ENCODE measurements at places on chromosomes 2 and 18.
A peak's percentile ranks its signal among the peaks of the same experiment; 100 is the strongest.

GRCh38 chr18:78799382-78800089 is 180.1 kb upstream of the SALL3 start:
- no peak for DNase-seq

GRCh38 chr2:127658641-127659407 is 12.9 kb downstream of the GPR17 start:
- no peak for DNase-seq

DNA sequence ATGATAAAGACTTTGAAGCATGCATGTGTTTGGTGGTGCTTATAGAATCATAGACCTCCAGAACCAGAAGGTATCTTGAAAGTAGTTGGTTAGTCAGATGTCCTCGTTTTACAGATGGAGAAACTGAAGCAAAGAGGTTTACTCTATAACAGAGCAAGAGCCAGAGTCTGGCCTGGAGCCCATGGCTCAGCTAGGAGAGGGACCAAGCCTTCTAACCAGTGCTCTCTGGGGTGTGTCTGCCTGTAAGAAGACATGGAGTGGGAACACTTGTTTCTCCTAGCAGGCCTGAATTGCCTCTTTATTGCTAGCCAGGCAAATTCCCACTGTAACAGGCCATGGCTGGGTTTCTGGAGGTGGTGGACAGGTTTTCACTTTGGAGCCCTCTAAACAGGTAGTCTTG is 67.9 kb downstream of the CD8B2 start:
- no peak for DNase-seq

DNA sequence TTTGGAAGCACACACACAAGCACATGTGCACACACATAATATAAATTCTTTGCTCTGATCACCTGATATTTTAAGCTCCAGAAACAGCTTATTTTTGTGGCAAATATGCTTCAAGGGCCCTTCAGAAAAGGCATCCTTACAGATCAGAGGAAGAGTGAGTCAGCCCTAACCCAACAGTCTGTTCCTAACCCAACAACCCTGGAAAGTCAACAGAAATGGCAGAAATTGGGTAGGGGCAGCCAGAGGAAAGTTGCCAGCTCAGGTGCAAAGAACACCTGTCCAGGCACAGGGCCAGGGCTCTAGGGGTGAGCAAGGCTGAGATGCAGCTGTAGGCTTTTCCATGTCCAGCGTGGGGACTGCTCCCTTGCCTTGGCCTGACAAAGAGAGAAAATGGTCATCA is 6.4 kb upstream of the NCKAP5 start:
- no peak for DNase-seq

GRCh38 chr2:229660951-229661350 is 53.4 kb downstream of the DNER start:
- DNase-seq, result no peak

- no peak for DNase-seq
Observed at GRCh38 chr2:134365356-134365755, 111.5 kb downstream of the MGAT5 start.

GRCh38 chr2:1231466-1232063 is 181.7 kb upstream of the TPO start:
- DNase-seq, result no peak

DNA sequence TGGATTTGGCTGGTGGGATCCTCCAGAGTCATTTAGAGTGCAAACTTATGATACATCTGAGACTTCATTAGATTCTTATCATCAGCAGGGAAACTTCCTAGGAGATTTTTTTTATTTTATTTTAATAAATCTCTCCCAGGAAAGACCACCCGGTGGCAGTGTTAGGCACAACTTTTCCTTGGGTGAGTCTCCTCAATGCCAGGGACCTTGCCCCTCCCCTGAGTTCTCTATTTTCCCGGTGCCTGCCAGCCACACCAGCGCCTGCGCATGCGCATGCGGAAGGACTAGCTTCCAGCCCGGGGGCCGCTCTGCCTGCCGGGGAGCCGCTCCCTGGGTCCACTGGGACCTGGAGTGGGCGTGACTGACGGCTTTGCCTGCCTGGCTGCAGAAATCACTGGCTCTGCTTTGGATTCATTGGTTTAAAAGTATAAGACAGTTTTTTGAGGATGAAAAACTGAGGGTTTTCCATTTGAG is 86.6 kb downstream of the TMEM182 start:
- DNase-seq, result peak; percentile 79

DNA sequence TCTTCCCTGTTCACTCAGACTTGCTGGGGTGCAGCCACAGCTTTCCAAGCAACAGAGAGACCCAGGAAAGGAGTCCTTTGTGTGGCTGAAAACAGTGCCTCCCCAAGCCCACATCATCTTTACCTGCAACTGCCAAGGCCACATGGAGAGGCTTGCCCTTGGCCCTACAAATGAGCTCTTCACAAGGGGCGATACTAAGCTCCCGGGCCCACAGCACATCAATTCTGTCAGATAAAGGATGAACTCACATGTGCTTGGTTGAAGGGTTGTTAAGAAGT is 42.3 kb upstream of the SH3RF3 start:
- no peak for DNase-seq

- DNase-seq, result peak; percentile 75
Observed at GRCh38 chr2:69306822-69307578, 80.0 kb downstream of the GFPT1 start.

DNA sequence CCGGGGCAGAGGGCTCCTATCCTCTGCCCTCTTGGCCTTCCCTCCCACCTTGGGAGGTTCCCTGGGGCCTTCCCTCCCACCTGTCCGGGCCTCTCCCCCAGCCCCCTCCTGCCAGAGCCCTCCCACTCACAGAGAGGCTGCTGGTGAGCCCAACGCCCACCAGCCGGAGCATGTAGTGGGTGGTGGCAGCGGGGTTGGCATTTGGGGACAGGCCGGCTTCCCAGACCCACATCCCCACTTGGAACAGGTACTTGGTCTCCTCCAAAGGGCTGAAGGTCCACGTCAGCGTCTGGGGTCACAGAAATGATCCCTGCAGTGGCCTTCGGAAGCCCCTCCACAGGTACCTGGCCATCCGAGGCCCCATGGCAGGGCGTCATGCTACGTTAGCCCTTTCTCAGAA is 19.3 kb downstream of the CFAP65 start:
- no peak for DNase-seq

DNA sequence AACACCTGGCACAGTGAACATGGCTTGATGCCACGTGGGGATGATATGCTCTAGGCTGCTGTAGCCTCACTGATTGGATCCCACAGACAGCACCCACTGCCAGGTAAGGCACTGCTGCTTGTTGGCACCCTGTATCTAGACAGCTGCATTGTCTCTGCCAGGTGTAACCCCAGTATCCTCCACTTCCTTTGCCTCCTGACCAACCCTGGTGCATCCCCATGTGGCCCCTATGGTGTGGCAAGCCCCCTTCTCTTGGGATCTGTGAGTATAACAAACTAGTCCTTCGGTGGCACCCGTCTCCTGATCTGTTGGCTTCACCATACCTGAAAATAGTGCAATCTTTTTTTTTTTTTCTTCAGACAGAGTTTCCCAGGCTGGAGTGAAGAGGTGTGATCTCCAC is 11.1 kb downstream of the TEX51 start:
- no peak for DNase-seq

GRCh38 chr2:120227111-120227991 is 4.2 kb upstream of the TMEM185B start:
- DNase-seq, result no peak

DNA sequence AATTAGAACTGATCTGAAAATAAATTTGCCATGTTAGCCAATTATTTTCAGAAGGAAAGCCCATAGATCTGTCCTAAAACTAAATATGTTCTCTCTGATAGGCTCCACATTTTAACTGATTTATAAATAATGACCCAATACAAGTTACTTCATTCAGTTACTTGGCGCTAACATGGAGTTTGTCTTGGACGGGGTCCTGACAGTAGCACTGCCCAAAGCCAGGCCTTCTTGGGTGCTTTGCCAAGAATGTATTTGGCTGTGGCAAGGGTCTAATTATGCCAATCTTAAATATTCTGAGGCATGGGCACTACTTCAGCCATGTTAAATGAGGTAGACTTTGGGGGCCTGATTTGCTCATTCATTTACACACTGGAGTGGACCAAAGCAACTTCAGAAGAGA is 135.0 kb upstream of the PKDCC start:
- DNase-seq, result no peak

GRCh38 chr2:137172162-137172561 is 406.8 kb downstream of the THSD7B start:
- DNase-seq, result no peak

DNA sequence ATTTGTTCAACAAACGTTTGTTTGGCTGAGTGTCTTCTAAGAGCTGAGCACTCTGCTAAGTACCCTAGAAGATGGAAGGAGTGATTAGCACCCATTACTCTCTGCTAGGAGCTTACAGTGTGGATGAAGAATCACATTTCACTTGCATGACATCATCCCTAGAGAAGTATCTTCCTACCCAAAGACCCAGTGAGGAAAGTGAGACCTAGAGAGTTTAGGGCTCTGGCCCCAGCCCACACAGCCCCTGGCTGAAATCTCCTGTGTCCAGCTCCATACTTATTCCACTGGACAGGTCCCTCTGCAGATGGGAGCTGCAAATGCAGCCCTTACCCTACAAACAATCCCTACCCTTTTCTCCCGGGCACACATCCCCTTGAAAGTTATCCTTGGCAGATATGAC is 26.8 kb upstream of the EPAS1 start:
- DNase-seq, result no peak

DNA sequence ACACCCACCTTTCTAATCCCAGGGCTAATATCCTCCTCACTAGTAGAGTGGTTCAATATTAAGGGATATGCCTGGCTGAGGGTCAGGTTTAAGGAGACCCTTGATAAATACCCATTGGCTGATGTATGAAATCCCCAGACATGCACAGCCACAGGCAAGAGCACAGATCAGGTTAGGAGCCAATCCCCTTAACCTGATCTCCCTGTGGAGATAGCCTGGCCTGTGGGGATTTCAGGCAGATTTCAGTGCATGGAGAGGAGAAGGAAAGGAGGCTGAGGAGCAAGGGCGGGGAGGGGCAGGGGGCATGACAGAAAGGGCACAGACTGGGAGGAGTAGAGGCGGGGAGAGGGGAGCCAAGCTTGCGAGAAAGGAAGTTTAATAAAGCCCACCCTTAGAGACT is 129.0 kb downstream of the LOXHD1 start:
- no peak for DNase-seq

- no peak for DNase-seq
Observed at GRCh38 chr18:6249788-6250187, 164.9 kb downstream of the L3MBTL4 start.

DNA sequence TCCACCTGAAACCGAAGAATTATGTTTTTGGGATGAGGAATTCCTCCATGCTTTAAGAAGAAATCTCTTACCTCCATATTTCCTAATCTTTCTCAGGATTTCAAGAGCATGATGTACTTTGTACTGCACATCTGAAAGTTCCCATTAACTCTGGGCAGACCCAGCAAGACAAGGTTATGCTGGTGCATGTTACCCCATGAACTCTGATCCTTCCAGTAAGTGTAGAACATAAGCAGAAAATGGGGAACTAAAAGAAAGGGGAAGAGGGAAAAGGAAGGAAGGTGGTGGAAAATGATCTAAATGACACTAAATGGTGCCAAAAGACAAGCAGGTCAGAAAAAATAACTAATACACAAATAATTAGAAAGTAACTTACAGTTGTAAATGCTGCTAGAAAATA is 50.7 kb downstream of the STRN start:
- peak; percentile 79 for DNase-seq

- DNase-seq, result peak; percentile 40
Observed at GRCh38 chr2:165874445-165875039, 79.0 kb downstream of the TTC21B start.

DNA sequence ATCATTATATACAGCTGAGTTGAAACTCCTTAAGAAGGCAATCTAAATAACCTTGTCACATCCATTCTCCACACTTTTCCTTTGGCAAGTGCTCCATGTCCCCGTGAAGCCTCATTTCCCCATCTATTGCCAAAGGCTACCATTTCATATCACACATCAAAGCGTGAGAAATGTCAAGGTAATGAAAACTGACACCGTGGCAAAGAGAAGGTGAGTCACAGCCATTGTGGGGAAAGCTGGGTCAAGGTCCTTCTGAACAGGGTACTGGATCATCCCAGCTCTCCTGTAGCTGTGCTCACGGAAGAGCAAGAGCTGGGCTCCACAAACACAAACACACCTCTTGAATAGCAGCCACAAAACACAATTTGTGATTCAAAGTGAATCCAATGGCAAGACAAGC is 58.2 kb upstream of the REG3G start:
- no peak for DNase-seq

- DNase-seq, result no peak
Observed at GRCh38 chr2:152622219-152622618, 95.0 kb downstream of the PRPF40A start.

GRCh38 chr2:219308142-219309101 is 779 bp downstream of the PTPRN start:
- peak; percentile 47 for DNase-seq

- DNase-seq, result no peak
Observed at GRCh38 chr2:240567137-240567871, 980 bp upstream of the RNPEPL1 start.

DNA sequence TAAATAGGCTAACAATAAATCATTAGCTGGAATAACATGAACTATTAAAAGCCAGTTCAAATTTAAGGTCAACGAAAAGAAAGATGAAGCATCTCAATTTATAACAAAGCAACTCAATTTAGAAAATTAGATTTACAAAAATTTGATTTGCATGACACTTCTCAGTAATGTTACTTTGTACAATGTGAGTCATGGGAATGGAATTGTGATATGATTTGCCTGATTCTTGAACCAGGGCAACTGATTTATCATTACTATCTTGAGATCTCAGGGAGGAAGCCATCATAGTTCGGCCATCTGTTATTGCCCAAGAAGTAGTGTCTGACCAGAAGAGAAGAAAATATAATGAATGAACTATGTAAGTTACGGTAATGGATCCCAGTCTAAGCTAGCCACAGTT is 193.1 kb downstream of the RIT2 start:
- DNase-seq, result no peak

- DNase-seq, result no peak
Observed at GRCh38 chr2:181112916-181113315, 132.5 kb downstream of the UBE2E3 start.

DNA sequence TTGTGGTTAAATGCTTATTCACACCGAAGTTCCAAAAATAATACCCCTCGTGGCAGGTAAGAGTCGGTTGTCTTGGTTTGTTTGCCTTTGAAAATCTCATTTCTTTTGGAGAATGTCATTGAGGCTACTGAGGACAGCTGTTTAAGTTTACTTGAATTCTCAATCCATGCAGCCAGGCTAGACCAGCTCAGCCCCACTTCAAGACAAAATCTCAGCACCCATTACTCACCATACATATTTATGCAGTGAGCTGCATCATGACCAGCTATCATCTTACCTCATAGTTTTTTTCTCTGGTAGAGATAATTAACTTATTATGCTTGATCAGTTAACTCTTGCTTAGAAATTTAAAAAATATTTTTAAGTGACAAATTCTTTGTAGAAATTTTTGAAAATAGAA is 115.9 kb downstream of the HAUS1 start:
- no peak for DNase-seq

GRCh38 chr2:210503725-210504191 is 27.2 kb upstream of the LANCL1 start:
- no peak for DNase-seq

GRCh38 chr18:21393986-21394385 is 152.0 kb downstream of the GREB1L start:
- DNase-seq, result no peak

- no peak for DNase-seq
Observed at GRCh38 chr2:104846786-104847585, 6.9 kb upstream of the POU3F3 start.

All from large intestine (tissue), 12 donors.